ENCODE measurements at places on chromosomes 7 and 10.

DNA sequence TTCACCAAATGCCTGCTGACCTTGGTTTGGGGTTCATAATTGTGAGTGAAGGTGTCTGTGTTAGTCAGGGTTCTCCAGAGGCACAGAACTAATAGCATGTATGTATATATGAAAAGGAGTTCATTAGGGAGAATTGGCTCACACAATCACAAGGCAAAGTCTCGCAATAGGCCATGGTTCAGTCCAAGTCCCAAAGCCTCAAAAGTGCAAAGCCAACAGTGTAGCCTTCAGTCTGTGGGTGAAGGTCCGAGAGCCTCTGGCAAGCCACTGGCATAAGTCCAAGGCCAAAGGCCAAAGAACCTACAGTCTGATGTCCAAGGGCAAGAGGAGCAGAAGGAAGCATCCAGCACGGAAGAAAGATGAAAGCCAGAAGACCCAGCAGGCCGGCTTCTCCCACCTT is 257.6 kb upstream of the SHH start:
- no peak for DNase-seq

GRCh38 chr7:68200051-68200670 is 1203.5 kb downstream of the TYW1 start:
- no peak for DNase-seq

DNA sequence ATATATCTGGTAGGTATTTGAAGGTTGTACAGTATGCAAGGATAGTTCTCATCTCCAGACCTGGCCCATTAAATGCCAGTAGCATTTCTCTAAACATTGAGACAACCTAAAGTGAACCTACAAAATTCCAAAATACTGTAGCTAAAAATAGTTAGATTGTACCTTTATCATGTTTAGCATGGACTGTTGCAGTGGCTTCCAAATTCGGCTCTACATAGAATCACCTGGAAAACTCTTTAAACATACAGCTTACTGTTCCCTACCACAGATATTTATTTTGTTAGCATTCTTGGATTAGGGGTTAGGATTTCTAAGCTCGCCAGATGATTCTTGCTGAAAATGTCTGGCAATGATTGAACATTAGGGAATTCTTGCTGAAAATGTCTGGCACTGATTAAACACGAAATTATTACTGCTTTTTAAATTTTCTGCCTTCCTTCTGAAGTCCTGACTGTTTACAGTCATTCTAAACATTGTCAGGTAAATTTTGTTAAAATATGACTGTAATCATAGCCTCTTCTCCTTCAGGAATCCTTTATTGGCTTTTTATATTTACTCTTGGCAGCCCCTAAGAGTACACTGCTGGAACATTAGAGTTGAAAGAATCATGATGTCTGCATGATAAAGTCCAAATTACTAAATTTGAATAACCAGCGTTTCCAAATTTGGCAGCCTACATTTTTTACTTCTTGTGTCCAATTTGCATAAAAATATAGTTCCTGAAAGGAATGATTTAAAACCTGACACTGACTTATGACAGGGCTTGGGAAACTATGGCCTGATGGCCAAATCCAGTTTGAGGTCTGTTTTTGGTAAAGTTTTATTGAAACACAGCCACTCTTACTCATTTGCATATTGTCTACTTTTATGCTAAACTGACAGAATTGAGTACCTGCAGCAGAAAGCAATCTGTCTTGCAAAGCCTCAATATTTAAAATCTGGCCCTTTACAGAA is 40.3 kb downstream of the SHOC2 start:
- DNase-seq, result no peak

DNA sequence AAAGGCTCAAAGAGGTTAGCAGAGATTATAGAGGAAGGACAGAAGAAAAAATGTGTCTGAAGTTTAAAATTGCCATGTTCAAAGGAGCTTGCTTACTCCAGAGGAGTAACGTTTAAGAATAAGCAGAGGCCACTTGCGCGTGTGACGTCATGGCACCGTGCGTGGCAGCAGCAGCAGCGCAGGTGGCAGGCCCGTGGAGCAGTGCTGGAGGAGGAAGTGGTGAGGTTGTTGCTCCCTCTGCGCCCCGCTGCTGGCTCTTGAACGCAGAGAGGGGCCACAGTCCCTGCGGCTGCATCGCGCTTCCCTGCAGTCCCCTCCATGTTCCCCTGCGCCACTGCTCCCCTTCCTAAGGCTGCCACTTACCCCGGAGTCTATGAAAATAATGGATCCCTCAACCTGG is 37.5 kb downstream of the GDI2 start:
- DNase-seq, result peak; percentile 86

DNA sequence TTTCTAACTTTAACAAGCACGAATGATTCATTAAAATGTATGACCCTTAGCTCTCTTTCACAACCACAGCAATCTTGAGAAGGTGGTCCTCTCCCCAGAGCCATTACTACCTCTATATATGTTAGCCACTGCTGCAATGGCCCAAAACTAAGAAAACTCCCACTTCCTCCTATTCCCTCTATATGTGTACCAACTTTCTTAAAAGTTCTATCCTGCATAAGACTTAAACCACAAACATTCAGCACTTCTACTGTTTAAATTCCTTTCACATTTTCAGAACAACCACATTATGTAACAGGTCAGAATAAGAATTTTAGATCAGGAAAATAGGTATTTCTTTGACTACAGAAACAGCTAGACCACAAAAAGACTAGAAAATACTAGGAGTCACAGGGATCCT is 36.2 kb downstream of the WASL start:
- no peak for DNase-seq

- DNase-seq, result peak; percentile 28
Measured at GRCh38 chr7:22858640-22859561, 36.3 kb upstream of the TOMM7 start.

DNA sequence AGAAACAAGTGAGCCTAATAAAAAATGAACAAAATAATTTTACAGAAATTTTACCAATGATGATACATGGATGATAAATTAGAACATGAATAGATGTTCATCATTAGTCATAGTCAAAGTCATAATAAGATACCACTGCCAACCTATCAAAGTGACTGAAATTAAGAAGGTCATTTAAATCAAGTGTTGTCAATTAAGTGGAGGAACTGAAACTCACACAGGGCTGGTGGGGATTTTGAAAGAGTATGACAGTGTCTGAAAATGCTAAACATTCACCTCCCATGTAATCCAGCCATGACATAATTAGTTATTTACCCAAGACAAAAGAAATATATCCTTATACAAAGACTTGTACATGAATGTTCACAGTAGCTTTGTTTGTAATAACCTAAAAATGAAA is 57.1 kb upstream of the DYNC1I1 start:
- no peak for DNase-seq

DNA sequence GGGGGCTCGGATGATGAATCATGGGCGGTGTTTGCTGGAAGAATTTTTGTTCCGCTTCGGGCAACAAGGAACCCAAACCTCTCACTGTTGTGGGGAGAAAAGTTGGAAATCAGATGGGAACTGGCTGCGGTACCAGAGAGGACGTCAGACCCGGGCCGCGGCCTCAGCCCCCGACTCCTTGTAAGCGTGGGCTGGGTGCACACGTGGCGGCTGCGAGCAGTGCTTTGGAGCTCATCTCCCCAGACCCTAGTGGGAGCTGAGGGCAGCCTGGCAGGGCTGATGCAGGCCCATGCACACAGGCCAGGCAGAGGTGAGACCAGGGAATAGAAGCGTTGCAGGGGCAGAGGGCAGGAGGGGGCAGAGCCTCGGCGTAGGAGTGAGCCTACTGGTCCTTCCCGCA is 136.5 kb downstream of the FAM53B start:
- no peak for DNase-seq

GRCh38 chr10:101273741-101274140 is 44.5 kb upstream of the LBX1 start:
- DNase-seq, result no peak

DNA sequence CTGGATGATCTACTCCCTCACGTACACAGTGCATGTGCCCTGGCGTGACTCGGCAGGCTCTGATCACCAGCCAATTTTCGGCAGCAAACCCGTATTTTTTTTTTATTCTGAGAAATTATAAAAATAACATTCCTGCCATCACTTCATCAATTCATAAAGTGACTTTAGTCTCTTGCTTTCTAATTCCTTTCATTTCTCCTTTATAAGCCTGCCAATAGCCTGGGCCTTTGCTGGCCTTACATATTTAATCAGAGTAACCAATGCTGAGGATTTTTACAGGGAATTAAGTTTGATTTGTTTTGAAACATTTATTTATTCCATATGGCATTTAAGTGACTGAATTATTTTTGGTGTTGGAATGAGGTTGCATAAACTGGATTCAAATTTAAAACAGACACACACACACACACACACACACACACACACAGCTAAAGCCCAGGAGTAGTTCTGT is 140.8 kb downstream of the ETV1 start:
- no peak for DNase-seq

DNA sequence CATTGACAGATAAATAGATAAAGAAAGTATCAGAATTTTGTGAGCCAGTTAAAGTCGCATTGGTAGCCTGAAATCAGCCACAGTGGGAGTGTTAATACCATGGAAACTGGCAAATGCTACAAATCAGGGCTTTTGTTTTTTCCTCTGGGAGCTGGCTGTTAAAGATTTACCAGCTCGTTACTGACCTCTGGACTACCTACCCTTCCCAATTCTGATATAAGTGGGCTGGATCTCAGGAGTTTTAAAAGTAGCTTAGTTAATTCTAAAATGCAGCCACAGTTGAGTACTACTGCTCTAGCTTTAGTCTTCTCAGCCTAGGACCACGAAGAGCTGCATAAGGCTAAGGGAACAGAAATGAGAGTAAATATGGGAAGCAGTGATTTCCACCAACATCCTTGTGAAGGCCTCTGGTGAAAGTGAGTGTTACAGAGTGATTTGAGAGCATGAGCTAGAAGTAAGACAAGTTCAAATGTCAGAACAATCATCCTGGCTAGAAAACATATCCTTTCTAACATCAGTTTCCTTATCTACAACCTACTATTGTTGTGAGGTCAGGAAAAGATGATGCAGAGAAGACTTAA is 53.2 kb downstream of the A1CF start:
- DNase-seq, result no peak

- peak; percentile 69 for DNase-seq
Measured at GRCh38 chr7:99579956-99580777, 17.9 kb upstream of the TMEM225B start.

- peak; percentile 21 for DNase-seq
Measured at GRCh38 chr10:43390759-43391158, 18.2 kb downstream of the HNRNPF start.

GRCh38 chr7:100825751-100826513 is 1.4 kb downstream of the EPHB4 start:
- no peak for DNase-seq

DNA sequence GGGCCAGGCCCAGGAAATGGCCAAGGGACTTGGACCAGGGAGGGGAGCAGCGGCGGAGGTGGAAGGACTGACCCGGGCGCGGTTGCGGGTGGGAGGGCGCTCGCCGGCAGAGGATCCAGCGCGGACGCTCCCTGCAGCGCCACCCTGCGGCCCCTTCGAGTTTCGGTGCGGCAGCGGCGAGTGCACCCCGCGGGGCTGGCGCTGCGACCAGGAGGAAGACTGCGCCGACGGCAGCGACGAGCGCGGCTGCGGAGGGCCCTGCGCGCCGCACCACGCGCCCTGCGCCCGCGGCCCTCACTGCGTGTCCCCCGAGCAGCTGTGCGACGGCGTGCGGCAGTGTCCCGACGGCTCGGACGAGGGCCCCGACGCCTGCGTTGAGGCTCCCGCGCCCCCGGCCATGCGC is 16.8 kb upstream of the ZNF467 start:
- peak; percentile 57 for DNase-seq

DNA sequence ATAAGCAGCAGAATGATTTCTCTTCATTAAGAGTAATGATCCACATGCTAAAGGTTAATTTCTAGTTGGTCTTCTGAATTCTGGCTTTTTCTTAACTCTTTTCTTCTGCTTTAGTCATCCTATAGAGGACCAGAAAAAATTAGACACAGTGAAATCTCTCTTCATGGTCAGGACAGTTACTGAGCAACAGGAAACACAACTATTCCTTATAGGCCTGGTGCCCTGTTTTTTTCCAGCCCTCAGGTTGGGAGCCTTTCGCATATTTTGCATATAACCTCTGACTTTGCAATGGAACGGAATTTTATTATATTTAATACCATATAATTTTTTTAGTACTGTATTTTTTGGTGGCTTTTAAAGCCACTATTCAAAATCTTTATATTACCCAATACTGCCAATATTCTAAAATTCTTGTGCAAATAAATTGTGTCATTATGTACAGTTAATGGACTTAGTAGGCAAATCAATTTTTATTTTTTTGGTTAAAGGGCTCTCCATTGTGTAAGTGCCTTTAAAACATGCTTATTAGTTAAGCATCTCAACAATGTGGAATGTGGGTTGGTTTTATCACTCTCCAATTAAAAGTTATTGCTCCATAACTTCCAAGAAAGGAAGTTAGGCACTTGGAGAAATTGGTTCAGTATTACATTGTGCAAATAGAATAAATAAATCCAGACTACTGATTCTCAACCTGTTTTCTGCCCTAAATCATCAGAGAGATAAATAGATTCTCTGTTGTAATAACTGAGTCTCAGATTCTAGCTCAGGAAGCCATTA is 22.5 kb downstream of the ARL4A start:
- DNase-seq, result no peak

- no peak for DNase-seq
Measured at GRCh38 chr7:130486954-130487436, 4.9 kb upstream of the MEST start.

DNA sequence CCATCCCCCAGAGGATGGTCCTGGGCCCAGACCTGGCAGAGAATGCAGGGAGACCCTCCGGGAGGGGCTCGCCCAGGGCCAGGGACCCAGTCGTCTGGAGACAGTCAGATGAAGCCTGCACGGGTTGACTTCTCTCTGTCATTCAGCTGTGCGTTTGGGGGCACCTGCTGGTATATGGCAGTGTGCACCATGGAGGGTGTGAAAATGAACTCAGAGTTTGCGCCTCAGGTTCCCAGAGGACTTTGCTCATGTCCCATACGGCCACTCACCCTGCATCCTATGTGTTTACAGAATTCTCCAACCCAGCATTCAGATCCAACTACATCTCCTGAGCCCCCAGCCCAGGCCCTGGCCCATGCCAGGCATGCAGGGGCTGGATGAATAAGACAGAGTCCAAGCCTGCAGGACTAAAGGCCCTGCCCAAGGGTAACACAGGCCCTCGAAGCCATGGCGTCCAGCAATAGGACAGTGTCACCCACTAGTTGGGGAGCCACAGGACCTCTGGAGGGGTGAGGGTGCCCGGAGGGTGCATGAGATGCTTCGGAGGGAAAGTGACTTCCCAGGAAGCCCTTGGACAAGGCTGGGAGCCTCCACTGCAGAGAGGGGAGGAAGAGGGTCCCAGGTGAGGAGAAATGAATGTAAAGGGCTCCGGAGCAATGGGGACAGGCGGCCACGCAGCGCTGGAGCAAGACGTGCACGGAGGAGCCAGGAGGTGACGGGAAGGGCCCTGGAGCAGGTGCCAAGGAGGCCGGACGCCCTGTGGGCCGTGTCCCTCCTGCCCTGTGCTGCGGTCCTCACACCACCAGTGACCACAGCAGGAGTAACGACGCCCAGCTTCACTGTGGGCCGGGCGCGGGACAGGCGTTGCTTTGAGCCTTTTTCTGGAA is 36.3 kb downstream of the CALML3 start:
- DNase-seq, result peak; percentile 2
